A549 treated with GW870086 at 1 μM for 4 hours (cell line): ENCODE measurements at places on chromosomes 1 and 21. TPM values are rescaled to one million over a fixed set of nuclear protein-coding genes. Genes with fewer than 3 reads are reported as not detected.

Gene LCE1E
- 0.10 to 0.21 TPM in 2 of 5 replicates, not detected in the others for total RNA-seq

Gene TMEM240
- total RNA-seq = 0.39 to 0.81 TPM (median 0.44 TPM) in 4 of 5 replicates, not detected in the other

Gene TLCD4
- total RNA-seq = 6.5 to 11.0 TPM (median 10.6 TPM) in 5 replicates

Gene PLA2G2A
- total RNA-seq = not detected in 5 replicates

Gene TMEM200B
- 0.08 to 0.25 TPM (median 0.14 TPM) in 5 replicates for total RNA-seq

Gene KDF1
- 0.08 to 0.40 TPM (median 0.09 TPM) in 5 replicates for total RNA-seq

Gene CELA2A
- total RNA-seq = not detected in 5 replicates

Gene OR2G6
- not detected in 5 replicates for total RNA-seq

Gene KRTAP19-8
- total RNA-seq = not detected in 5 replicates

Gene NTMT2
- not detected in 5 replicates for total RNA-seq

Gene FCRL2
- not detected in 5 replicates for total RNA-seq

Gene OR2T33
- total RNA-seq = not detected in 5 replicates

Gene SSR2
- total RNA-seq = 260 to 269 TPM (median 265 TPM) in 5 replicates

Gene DMBX1
- total RNA-seq = 0.70 to 1.2 TPM (median 1.1 TPM) in 5 replicates

Gene TMEM269
- total RNA-seq = 0.05 to 0.13 TPM (median 0.08 TPM) in 5 replicates

Gene ASPM
- 17.1 to 25.9 TPM (median 22.1 TPM) in 5 replicates for total RNA-seq

Gene GJB4
- 0.11 to 0.22 TPM (median 0.17 TPM) in 4 of 5 replicates, not detected in the other for total RNA-seq
